Stimulated activated CD4-positive, alpha-beta T cell treated with anti-CD3 and anti-CD28 coated beads, Interleukin-12 subunit alpha, Interleukin-12 subunit beta, amount 100 ng/mL, for 4 hours (primary cell): ENCODE measurements at places on chromosomes 11 and 22.

DNA sequence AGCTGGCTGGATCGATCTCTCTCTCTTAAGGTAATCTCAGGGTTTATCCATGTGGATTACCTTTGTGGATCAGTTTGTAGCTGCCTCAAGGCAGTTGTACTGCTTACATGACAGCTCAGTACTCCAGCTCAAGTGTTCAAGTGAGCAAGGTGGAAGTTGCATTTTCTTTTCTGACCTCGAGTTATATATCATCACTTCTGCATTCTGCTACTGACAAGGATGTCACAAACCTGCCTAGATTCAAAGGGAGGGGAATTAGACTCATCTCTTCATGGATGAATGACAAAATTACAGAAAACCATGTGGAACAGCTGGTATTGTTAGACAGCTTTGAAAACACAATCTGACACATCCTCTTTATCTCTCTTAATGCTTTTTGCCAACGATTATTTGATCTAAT lies 6.1 kb upstream of the TCN2 start:
- DNase-seq, result no peak

- no peak for DNase-seq
Observed at GRCh38 chr11:102465696-102466095, 13.1 kb upstream of the TMEM123 start.

DNA sequence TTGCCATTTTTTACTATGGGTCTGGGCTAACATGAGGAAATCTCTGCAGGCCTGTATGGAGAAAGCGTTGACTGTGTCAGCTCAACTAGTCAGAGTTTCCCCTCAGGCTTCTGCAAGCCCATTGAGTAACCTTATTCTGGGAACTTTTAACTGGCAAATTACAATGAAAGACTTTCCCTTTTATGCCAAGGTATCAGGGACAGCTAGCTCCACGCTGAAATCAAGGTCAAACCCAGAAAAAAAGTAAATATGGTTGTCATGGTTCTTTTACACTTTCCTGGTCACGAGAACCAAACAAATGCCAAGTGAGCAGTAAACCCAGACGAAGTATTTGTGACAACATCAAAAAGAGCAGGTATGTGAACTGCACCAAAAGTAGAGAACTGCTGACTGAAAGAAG lies 13.8 kb downstream of the OSBP start:
- DNase-seq, result no peak

DNA sequence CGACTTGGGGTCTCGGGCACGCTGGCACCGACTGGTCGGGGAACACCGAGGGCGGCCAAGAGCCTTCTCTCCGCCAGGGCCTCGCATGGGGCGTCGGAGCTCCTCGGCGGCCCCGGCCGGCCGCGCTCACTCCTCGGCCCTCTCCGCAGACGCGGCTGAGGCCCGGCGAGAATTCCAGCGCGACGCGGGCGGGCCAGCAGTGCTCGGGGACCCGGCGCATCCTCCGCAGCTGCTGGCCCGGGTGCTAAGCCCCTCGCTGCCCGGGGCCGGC lies 5.6 kb downstream of the TBX1 start:
- no peak for DNase-seq

GRCh38 chr11:73059915-73060314 lies 82.2 kb downstream of the FCHSD2 start:
- DNase-seq, result no peak
